ENCODE measurements at places on chromosomes 3 and 15.

GRCh38 chr3:30750967-30751366 is 143.5 kb downstream of the GADL1 start:
- no peak for DNase-seq

DNA sequence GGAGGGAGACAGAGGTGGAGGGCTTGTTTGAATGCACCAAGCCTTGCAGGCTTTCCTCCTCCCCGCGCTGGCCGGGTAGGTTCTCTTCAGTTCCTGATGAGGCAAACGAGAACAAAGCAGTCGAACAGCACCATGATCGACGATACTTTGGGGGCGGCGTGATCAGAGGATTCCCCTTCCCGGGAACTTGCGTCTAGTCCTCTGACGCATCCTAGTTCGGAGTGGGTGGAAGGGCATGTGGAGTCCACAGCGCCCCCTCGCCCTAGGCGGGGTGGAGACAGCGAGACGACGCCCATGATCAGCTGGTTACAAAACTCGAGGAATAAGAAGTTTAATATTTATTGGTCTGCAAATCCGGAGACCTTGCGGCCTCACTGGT is 452 bp upstream of the SV2B start:
- no peak for DNase-seq

GRCh38 chr3:42631620-42632019 is 21.9 kb upstream of the ZBTB47 start:
- DNase-seq: no peak

GRCh38 chr3:32626631-32627030 is 56.0 kb upstream of the DYNC1LI1 start:
- no peak for DNase-seq

GRCh38 chr3:102972350-102972749 is 537.5 kb downstream of the ZPLD1 start:
- no peak for DNase-seq

DNA sequence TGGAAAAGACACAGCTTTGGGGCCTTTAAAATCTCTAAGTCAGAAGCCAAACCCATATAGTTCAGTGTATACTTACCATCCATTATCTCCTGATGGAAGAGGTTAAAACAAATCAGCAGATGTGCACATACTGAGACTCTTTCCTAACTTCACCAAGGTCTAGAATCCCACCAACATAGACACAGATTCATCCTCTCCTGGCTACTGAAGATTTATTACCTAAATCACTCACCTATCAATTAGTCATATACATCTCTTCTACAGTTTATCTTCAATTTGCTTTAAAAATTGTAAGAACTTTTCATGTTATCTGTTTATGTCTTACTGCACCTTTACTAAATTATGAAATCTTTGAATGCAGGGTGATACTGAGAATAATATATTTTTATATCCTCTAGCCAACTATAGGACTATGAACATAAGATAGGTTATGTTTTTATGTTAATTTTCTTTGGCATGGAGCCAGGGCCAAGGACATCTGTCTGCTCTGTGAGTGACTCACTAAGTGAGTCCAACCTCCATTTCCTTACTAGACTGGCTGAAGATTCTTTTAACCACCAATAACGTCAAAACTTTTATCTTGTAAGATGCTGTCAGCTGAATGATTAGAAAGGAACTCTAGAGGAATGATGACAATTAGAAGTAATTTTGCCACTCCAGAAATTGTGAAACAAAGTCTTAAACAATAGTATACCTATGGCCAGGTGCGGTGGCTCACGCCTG is 397.6 kb downstream of the FOXP1 start:
- no peak for DNase-seq

- DNase-seq: no peak
These were observed 424.1 kb downstream of the FGF12 start for GRCh38 chr3:192303235-192303634.

DNA sequence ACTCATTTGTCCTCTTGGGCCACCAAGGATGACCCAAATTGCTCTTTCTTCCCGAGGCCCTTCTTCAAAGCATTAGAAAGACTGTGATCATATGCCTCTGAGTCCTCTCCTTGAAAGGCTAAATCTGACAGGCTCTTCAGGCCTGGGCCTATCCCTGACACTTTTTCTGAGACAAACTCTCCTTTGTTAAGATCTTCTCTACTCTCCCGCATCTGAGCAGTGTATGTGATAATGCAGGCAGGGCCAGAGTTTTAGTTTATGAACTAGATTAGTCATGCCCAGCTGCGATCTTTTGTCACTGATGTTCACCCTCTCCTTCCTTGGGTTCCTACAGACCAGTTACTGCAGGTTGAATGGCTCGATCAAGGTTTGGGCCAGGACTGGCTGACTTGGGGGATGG is 39.2 kb downstream of the MASP1 start:
- DNase-seq: no peak

DNA sequence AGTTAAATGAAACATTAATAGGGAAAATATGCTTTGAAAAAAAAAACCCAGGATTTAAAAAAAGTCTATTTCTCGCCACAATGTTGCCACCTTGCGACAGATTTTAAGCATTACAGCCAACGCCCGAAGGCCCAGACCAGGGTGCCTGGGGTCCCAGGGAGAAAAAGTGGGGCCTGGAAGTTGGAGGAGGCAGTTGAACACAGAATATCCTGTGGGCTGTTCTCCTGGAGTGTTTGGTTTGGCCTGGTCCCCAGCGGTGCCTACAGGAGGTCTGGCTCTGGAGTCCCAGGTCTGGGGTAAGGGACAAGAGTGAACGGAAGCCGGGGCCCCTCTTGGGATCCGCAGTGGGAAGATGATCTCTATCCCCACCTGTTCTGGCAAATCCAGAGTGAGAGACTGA is 3.4 kb downstream of the RNU6-1 start:
- DNase-seq: no peak

DNA sequence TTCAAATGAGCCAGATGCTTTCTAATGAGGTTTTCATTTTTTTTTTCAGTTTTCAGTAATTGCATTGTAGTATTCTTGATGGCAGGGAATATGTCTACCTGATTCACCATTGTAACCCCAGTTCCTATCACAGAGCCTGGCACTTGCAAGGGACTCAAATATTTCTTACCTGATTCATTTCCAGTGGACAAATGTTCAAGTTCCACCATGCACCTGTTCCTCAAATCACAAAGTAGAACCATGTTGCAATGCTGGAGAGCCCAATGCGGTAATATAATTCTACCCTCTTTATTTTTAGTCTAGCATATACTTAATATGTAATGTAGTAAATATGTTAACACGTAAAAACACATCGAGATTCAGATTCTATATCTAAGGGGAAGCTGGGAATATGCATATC is 722.6 kb downstream of the AGBL1 start:
- no peak for DNase-seq

DNA sequence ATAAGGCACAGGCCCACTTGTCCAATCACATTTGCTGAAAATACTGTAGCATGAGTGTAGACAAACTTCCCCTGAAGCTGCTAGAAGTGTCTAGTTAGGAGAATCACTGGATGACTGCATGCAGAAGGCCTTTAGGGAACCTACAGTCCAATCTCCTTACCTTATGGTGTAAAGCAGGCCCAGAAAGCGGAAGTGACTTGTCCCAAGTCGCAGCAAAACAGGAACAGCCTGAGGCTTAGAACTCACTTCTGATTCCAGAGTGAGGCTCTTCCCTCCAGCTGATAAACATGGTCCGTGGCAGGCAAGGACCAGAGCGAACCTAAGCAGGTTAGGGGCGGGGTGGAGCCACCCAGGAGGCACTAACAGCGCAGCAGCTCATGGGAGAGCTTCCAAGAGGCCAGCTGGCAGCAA is 2.5 kb downstream of the GRAMD2A start:
- no peak for DNase-seq
